Right forelimb (tissue), 1 donor: ENCODE measurements at places on chromosomes 7 and 10.
A peak's percentile ranks its signal among the peaks of the same experiment; 100 is the strongest.

- no peak for DNase-seq
Observed at GRCh38 chr10:52783726-52784125, 11.1 kb upstream of the MBL2 start.

DNA sequence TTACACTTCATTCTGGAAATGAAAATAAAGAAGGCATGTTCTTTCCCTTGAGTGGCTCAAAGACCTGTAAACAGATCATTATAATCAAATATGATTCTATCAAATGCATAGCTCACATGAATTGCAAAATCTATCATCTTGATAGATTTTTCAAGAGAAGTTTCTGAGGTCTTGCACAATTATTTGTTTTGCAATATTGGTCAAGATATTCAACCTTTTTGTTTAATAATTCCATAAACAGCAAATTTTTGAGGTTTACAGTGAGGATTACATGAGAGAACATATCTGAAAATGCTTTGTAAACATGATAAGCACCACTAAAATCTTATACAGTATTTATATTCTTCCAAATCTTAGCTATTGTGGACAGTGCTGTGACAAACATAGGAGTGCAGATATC lies 160.8 kb downstream of the HDAC9 start:
- DNase-seq: no peak

DNA sequence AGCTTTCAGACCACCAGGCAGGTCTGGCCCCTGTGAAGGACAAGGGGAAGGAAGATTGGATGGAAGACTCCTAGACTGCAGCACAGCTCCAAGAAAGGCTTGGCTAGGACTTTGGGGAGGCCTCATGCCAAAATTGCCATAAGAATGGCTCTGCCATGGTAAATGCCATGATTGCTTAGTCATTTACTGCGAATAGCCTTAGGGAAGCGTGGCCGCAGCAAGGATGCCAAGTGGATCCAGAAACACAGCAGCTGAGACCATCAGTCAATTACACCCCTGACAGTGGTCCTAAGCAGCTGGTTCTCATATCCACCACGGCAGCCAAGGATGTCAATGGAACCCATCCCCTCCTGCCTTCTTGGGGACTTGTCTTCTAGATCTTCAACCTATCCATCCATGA lies 88.2 kb upstream of the AUTS2 start:
- no peak for DNase-seq

GRCh38 chr10:129945941-129946760 lies 17.9 kb downstream of the EBF3 start:
- no peak for DNase-seq

GRCh38 chr10:109882251-109883057 lies 40.9 kb downstream of the XPNPEP1 start:
- no peak for DNase-seq

GRCh38 chr7:93747019-93747418 lies 143.5 kb downstream of the TFPI2 start:
- DNase-seq: no peak

GRCh38 chr7:36958111-36958733 lies 233.9 kb upstream of the AOAH start:
- no peak for DNase-seq

DNA sequence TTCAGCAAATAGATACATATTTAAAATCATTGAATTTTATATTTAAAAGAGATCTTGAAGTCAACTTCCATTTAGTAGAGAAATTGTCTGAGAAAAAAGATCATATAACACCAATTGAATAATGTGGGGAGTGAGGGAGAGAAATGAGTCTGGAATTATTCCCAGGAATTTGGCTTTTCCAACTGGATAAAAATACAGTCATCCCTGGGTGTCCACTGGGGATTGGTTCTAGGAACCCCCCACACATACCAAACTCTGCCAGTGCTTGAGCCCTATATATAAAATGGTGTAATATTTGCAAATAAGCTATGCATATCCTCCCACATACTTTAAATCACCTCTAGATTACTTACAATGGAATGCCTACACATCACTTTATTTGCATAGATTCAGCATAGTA lies 162.8 kb upstream of the SEMA3C start:
- no peak for DNase-seq

- DNase-seq: no peak
Observed at GRCh38 chr7:117225536-117225935, 97.3 kb downstream of the WNT2 start.

GRCh38 chr10:121928528-121928884 lies 675 bp upstream of the ATE1 start:
- DNase-seq: no peak

GRCh38 chr10:111511751-111512150 lies 434.9 kb downstream of the ADRA2A start:
- DNase-seq: no peak

DNA sequence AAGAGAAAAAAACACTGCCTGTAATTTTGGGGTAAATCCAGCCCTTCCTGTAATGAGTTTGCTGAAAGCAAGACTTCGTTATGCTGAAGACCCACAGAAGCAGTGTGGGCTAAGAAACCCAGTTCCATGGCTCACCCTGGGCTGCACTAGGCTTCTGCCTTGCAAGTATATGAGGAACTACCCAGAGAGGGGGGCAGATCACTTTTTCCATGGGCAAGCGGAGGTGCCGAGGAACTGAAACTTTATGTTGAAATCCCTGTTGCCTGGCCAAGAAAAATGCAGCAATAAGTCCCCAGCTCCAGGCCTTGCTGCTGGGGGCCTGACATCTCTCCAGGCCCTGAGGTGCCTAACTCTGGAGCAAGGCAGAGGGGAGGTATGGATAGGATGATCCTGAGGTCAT lies 8.5 kb downstream of the RASSF4 start:
- DNase-seq: peak; percentile 53

DNA sequence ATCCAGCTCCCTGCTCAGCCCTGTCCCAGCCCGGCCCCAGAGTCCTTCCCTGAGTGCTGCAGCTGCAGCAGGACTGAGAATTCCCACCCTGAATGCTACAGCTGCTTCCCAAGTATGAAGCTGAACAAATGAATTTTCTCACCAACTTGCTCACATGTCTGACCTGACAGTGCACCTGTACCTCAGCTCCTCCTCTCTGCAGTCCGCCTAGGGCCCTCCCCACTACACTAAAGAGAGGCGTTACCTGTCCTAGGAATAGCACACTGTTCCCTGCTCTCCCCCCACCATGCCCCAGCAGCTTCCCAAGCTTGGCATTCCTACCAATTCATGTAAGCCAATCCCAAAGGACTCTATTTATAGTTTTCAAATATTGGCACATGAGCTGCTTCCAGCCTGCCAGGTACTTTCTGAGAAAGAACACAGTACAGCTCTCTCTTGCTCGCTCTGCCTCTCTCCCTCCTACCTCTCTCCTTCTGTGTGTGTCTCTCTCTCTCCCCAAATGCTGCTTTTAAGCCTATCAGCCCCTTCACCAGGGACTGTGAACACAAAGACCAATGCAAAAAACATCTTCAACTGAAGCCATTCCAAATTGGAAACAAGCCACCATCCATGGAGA lies 400.1 kb downstream of the TNS3 start:
- no peak for DNase-seq

DNA sequence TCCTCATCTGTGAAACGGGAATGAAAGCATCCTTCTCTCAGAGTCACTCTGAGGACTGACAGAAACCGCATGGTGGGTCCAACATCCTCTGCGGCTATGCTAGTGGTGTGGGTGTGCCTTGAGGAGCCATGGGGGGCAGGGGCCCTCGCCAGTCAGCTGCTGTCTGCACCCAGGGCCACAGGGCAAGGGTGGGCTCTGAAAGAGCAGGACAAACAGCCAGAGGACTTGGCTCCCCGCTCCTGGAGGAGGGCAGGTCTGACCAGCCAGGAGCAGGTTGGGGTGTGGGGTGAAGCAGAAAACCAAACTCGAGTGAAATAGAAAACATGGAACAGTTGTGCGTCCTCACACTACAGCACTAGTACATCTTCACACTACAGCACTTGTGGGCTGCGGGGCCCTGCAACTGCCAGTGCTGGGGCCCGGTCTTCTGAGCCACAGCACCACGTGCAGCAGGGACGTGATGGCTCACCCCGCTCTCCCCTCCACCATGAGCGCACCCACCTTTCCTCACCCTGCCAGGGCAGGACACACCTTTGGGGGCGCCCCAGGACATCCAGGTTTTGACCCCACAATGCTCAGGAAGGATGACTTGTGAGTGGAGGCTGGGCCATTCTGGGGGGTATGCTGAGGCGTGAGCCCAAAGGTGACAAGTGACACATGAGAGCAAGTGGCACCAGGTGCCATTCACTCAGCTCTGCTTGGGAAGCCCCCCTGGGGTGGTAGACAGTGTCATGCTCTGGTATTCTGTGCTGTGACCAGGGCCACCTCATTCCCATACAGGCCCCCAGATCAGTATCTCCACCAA lies 96.1 kb upstream of the RET start:
- DNase-seq: peak; percentile 17

DNA sequence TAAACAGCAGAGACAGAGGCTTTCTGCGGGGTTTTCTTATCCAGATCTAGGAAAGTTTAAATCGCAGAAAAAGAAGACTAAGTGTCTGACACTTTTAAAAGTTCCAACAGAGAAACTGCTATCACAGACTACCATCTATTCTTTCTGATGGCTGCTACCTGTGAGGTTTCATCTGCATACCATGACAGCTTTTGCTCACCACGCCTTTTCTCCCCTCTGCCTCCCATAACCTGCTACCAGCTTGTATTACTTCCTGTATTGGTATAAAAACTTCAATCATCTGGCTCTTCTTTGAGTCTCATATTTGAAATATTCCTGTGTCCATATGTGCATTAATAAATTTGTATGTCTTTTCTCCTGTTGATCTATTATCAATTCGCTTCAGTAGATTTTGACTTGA lies 34.1 kb upstream of the RTKN2 start:
- no peak for DNase-seq

DNA sequence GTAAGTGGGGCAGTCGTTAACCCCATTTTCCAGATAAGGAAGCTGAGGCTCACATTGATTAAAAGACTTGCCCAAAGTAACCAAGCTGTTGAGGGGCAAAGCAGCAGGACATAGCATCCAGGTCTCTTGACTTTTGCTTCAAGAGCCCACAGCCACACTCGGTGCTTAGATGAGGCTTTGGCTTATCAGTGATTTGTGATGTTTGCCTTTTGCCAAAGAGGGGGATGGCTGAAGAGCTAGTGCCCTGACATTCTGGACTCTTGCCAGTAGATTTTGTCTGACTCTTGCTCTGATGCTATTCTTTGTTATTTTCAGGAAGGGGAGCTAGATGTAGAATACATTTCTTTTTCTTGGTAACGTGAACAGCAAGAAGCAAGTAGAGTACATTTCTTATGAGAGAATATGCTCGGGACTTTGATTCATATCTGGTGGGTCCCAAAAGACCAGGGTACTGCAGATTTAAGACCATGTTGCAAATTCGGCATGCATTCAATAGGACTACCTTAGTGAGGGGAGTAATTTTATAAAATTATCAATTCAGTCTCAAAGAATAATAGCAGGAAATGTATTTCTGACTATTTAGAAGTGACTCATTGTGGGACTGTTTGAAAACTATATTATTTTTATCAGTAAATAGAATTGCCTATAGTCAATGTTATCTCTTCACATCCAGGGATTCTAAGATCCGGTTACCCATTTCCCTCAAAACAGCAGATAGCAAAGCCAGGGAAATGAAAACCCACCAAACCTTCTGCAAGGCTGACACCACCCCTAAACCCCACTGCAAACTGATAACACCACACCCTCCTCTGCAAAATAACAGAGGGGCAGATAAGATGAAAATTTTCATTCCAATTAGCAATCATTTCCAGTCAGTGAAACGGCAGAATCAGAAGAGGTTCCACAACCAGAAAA lies 180.0 kb upstream of the BMPER start:
- no peak for DNase-seq

- no peak for DNase-seq
Observed at GRCh38 chr10:17578603-17579002, 38.6 kb downstream of the HACD1 start.

- no peak for DNase-seq
Observed at GRCh38 chr7:131895541-131896164, 339.2 kb upstream of the PODXL start.

DNA sequence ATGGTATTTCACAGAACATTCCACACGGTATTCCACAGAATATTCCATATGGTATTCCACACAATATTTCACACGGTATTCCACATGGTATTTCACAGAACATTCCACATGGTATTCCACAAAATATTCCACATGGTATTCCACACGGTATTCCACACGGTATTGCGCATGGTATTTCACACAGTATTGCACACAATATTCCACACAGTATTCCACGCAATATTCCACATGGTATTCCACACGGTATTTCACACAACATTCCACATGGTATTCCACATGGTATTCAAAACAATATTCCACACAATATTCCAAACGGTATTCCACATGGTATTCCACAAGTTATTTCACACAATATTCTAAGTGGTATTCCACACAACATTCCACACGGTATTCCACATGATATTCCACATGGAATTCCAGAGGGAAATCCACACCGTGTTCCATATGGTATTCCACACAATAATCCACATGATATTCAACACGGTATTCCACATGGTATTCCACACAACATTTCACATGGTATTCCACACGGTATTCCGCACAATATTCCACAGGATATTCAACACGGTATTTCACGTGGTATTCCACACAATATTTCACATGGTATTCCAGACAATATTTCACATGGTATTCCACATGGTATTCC lies 136.7 kb upstream of the CHST15 start:
- DNase-seq: no peak

DNA sequence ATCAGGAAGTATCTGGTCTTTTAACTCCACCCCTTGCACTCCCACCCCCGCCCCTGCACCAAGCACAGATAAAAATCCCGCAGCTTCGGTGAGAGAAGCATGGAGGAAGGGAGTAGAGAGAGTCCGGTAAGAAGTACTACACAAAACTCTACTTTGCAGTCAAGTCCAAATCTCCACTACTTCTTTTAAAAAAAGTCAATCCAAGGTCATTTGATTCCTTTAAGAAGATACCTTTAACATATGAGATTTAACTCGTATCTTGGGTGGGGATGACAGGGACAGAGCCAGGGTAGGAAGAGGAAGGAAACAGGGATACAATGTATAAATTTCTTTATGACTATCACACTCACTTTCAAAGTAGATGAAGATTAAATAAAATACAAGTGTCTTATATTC lies 132.1 kb downstream of the NRBF2 start:
- DNase-seq: peak; percentile 54

GRCh38 chr10:96249264-96249663 lies 22.1 kb downstream of the BLNK start:
- no peak for DNase-seq

GRCh38 chr7:37635346-37635745 lies 48.2 kb upstream of the GPR141 start:
- DNase-seq: no peak

- DNase-seq: no peak
Observed at GRCh38 chr10:24597426-24597825, 126.3 kb downstream of the ARHGAP21 start.

DNA sequence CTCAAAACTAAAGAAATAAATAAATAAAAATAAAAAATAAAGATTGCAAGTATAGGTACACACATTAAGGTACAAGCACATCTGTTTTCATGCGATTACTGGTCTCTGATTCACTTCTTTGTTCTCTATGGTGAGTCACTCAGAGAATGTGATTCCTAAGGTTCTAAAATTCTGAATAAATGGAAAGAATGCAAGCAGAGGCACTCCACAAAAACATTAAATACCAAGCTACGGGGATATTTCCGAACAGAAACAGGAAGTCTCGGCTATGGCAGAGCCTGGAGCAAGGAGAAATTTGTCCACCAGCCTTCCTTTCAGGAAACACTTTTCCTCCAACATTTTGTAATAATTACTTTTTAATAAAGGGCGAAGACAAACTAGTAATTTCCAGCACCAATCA lies 1.4 kb downstream of the VOPP1 start:
- no peak for DNase-seq

- no peak for DNase-seq
Observed at GRCh38 chr10:120262857-120263547, 194.0 kb upstream of the PLPP4 start.

- peak; percentile 81 for DNase-seq
Observed at GRCh38 chr10:117541405-117541908, 1.1 kb upstream of the EMX2 start.
